ENCODE measurements at places on chromosomes 7 and 10.

DNA sequence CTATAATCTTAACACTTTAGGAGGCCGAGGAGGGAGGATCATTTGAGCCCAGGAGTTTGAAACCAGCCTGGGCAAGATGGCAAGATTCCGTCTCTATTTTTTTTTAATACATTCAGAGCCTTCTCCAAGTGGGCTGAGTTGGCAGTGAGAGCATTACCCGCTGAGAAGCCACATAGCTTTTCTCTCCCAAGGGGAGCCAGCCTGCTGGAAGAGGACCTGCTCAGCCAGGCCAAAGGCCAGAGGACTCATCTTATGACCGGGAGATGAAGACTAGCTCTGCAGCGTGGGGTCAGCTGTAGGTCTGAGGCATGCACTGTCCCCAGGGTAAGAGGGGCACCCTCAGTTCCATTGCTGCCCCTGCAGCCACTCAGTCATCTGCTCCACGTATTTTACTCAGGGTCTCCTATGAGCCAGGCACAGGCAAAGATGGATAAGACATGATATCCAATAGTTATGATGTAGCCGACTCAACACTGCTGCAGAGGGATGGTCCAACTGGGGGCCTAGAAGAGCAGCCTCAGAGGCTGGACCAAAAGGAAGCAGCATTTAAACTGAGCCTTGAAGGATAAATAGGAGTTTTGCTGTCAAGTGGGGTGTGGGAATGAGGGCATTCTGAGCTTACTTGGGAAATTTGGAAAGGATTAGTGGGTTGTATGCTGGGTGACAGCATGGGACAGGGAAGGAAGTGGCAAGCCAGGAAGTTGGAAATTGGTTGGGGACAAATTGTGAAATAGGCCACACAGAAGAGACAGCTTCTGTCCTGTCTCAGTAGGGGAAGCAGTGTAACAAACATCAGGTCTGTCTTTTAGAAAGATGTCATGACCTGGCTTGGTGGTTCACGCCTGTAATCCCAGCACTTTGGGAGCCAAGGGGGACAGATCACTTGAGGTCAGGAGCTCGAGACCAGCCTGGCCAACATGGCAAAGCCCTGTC, 1.6 kb upstream of the MARVELD1 start:
- DNase-seq: no peak

DNA sequence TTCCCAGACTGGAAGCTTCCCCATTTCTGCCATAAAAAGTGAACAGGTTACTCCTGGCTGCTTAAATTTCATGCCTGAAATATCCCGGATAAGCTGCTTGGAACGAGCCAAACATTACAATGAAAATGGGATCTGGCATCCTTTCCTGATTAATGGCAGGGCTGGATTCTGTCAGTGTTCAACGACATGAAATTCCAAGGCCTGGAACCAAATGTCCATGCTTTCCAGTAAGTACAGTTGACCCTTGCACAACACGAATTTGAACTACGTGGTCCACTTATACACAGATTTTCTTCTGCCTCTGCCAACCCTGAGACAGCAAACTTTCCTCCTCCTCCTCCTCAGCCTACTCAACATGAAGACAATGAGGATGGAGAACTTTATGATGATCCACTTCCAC, 65.4 kb downstream of the SGMS1 start:
- DNase-seq: no peak

DNA sequence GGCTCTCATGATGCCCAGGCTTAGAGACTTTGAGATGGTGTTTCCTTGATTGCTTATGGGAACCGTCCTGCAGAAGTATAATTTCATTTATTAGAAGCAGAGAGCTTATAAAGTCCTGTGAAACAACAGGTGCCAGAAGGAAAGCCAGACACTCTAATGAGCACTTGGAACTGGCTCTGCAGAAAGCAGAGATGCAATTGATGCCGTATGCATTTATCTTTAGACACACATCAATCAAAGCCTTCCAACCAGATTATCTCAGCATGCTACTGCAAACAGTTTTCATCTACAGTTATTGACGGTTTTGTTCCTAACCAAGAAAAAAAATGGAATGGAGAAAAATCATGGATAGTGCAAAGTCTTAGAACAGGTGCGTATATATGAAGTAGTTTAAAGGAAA, 371.7 kb upstream of the PRKCQ start:
- no peak for DNase-seq

DNA sequence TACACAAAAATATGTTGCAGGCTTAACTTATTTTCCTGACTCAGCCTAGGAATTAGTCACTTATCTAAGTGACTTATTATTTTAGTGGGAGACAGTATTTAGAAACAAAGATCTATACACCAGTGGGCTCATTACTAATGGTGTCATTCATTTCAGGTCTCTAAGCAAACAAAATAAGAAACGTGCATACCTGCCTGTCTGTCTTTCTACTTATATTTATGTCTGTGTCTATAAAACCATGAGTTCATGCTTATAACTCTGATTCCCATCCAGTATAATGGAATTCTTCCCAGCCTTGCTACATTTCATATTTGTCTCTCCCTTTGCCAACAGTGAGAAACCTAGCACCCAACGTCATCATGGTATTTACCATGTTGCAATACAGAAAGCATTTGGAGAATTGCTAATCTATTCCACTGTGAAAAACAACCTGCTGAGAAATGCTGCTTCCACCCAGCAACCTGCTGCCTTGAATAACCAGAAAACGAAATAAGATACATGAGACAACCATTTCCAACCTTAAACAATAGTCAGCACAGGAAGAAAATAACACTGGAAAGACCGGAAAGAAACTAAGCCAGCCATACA, 501.0 kb downstream of the GLRX3 start:
- no peak for DNase-seq
